Activated T-cell treated with anti-CD3 and anti-CD28 coated beads, Interleukin-2, amount 50 U/mL, for 4 hours (primary cell): ENCODE measurements at places on chromosomes 3 and 15. TPM values are rescaled to one million over a fixed set of nuclear protein-coding genes. Genes with fewer than 3 reads are reported as not detected.

The ZCWPW2 gene
- total RNA-seq: not detected

The FAM227B gene
- total RNA-seq: 1.6 TPM

The CLEC3B gene
- 0.38 TPM for total RNA-seq

The SLC2A2 gene
- total RNA-seq: 0.18 TPM

The B3GNT5 gene
- 34.1 TPM for total RNA-seq

The CNTN3 gene
- not detected for total RNA-seq
